ENCODE measurements at places on chromosomes 6 and 20.

DNA sequence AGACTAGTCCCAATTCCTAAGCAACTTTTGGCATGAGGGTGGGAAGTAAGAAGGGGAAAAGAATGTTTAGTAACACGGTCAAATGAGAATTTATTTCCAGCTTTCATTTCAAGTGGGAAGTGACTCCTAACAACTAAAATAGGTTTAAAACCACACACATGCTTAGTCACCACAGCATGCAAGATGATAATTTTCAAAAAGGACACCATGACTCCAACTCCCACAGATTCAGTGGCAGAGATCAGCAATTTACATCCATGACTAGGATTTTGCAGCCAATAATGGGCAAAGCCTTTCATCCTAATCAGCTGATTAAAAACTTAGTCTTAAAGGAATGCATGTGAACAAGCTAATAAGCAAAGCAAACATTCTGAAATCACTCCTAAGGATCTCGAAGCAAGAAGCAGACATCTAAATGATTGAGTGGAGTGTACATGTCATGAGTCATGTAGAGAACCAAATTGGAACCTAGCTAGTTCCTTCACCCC is 48.1 kb upstream of the GCLC start:
- peak; percentile 83 for DNase-seq

DNA sequence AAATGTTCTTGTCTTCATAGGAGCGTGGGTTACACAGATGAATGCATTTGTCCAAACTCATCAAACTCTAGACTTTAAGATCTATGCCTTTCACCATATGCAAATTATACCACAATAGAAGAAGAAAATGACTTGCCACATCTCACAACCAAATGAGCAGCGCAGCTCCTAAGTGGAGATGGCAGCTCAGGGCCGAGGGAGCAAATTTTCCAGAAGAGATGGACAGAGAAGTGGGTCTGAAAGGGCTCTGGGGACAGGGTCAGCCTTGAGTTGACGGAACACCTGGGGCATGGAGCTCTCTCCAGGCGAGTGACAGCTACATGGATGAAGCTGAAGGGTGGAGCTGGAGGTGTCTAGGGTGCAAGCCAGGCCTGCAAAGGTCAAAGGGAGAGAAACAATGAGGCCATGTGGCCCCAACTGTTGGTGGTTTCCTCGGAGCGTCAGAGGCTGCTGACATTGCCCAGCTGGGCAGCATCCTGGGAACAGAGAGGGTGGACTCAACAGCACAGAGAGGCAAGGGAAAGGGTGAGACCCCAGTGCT is 228.3 kb downstream of the NRN1 start:
- no peak for DNase-seq

DNA sequence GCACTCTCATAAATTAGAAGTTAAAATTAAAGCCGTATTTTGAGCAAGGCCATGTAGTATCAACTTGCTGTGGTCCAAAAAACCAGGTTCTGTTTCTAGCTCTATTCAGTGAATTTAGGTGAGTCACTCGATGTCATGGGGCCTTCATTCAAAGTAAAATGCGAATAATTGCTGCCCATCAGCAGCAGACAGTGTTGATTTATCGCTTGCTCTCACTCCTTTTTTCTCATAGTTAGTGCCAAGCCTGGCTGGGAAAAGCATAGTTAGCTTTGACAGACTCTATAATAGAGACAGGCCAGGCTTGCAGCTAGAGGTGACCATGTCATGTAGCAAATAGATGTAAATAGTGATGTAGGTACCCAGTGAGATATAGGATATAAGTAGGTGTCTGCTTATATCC is 136.0 kb downstream of the EDN1 start:
- no peak for DNase-seq

GRCh38 chr20:10622657-10623418 is 51.0 kb downstream of the JAG1 start:
- peak; percentile 61 for DNase-seq

GRCh38 chr6:47476781-47477496 is 650 bp upstream of the CD2AP start:
- no peak for DNase-seq

DNA sequence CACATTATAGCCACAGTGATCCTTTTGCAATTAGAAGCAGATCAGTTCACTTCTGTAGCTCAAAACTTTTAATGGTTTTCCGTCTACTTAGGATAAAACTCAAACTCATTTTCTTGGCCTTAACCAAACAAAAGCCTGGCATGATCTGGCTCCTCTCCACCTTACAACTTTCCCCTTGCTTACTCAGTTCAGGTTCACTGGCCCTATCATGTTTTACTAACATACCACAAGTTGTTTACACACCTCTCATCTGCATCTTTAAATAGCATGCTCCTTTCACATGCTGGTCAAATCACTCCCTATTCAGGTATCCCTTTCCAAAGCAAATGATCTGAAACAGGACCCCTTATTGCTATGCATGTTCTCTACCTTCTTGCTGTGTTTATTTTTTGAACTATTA is 191.4 kb upstream of the FAM83B start:
- no peak for DNase-seq

DNA sequence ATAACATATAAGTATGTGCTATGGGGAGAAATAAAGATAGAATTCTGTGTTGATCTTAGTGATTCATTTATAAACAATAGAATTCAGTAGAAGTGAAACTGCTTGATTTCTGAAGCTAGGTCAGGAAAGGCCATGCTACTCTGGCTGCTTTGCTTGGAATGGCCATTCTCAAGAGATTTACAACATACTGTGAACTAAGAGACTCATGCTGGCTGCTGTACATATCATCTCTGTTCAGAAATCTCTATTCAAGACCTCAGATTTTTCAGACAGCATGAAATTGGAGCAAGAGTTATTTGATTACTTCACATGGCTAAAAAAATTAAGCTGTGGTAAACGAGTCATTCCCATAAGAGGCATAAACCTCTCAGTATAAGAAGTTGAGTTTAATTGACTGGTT is 662.6 kb downstream of the BCKDHB start:
- peak; percentile 88 for DNase-seq

- DNase-seq: peak; percentile 47
Observed at GRCh38 chr20:14142171-14142570, 146.9 kb downstream of the MACROD2 start.

DNA sequence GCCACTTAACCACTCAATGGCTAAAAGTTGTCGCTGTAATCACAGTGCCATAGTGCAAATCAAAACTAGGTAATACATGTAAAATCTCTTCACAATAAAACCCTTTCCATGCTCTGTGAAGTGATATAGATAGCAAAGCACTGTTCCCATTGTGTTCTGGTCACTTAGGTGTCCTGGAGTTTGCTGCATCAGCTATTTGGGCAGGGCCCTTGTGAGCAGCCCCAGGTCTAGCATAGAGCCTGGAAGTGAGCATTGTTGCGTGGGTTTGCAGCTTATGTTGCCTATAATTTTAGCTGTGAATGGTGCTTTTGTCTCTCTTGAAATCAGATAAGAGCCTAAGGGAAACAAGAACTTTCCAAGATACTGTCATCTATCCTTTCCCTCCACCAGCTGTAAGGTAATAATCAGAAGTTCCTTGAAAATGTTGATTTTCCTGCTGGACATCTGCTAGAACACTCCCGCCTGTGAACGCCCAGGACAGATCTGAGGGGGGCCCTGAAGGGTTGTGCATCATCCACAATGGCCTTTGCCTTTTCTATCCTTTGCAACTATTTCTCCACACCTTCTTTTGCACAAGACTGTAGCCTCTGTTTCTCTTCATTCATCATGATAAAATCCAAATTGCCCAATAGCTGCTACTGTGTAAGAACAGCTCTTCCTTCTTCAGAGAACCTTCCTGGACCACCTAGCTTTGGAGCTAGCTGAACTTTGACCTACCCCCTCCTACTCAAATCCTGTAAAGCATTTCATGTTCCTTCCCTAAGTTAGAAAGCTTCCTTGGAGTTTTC is 57.0 kb downstream of the TNFAIP3 start:
- no peak for DNase-seq

Data from fibroblast of skin of abdomen (primary cell).